ENCODE measurements at places on chromosomes 1 and 21.

DNA sequence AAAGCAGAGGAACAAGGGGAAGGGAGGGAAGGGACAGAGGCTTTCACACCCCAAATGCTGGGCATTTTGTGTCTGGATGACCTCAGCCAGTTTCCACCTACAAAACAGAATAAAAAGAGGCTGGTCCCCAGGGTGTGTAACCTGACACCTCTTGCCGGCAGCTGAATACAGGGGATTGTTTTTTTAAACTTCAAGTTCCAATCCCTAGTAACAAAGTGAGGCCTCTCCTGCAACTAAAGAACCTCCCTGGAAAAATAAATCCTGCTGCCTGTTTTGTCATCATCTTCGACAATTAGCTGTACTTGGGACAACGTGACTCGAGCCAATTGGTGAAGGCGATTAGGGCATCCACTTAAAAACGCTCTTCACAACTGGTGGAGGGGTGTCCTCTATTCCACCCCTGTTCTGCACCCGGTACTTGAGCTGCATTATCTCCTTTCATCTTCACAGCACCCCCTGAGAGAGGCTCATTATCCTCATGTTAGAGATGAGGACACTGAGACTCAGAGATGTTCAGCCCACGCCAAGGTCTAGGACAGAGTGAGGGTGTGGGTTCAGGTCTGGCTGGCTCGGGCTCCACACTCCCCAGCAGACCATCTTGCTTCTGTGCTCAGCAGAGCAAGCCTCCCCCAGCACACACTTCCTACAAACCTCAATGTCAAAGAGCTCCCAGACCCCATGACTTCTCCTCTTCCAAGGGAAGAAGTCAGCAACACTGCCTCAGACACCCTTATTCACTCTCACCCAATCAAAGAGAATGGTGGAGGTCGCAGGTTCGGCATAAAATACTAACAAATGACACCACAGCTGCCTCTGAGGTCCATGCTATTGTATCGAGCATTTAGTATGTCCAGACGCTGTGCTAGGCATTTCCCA lies 15.2 kb downstream of the ITPKB start:
- no peak for DNase-seq
- no peaks in the 10 kb centered on the region for H3K27me3 ChIP-seq
- peaks cover 89% of the 10 kb centered on the region for H3K4me1 ChIP-seq
- H3K4me3 ChIP-seq: peak overlapping the region; percentile 74
- peaks cover 65% of the 10 kb centered on the region for H3K36me3 ChIP-seq

DNA sequence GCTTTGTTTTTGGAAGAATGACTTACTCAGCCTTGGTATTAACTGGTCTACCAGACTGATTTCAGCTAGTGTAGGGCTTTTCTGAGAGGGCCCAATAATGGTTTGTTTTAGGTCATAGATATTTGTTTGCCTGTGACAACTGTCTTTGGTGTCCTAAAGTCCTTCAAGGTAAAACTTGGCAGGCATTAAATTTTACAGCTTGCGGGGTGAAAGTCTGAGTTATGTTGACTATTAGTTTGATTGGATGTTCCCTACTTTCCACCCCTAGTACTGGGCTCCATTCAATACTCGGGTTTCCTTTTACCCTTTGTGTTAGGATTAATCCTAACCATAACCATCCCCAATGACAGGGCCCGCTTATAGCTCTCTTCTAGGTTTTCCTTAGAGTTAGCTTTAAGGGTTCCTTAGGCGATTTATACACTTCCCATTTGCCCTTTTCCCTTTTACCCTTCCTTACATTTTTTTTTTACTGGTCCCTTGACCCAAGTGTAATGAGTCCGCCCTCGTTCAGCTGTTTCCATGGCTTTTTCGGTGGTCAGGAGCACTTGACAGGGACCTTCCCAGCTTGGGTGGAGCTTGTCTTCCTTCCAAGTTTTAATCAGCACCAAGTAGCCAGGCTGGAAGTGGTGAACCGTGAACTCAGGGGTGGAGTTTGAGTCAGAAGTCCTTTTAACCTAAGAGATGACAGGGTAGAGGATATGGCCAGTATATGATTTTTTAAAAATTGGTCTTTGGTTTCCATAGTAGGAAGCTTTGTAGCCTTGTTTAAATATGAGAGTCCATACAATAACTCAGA lies 28.5 kb upstream of the LCE5A start:
- H3K4me3 ChIP-seq: no peak overlapping the region
- DNase-seq: no peak
- peaks cover 8% of the 10 kb centered on the region for H3K4me1 ChIP-seq
- no peak overlapping the region for H3K27ac ChIP-seq

GRCh38 chr21:44557491-44558328 lies 885 bp downstream of the KRTAP10-3 start:
- H3K36me3 ChIP-seq: peaks cover 15% of the 10 kb centered on the region
- no peak for DNase-seq
- H3K27me3 ChIP-seq: no peaks in the 10 kb centered on the region
- H3K4me1 ChIP-seq: no peaks in the 10 kb centered on the region

- no peaks in the 10 kb centered on the region for H3K36me3 ChIP-seq
- H3K4me1 ChIP-seq: no peaks in the 10 kb centered on the region
- H3K27me3 ChIP-seq: no peaks in the 10 kb centered on the region
- no peak overlapping the region for H3K4me3 ChIP-seq
Observed at GRCh38 chr21:20249401-20249800, 748.8 kb upstream of the NCAM2 start.

DNA sequence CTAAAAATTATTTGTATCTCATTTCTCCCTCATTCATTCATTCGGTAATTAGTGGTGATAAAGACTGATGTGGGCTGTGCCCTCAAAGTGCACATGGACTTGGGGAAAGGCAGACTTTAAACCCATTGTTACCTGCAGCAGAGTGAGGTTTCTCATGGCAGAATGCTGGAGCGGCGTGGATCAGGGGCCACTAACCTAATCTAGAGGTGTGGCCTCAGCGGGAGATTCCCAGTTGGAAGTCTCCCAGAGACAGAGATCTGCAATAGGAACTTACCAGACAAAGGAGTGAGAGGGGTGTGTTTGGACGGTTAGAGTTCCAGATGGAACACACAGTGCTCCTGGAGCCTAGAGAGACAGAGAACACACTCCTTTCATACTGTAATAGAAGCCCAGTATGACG lies 73.5 kb downstream of the VPS26C start:
- H3K4me3 ChIP-seq: no peak overlapping the region
- peaks cover 29% of the 10 kb centered on the region for H3K36me3 ChIP-seq
- H3K27me3 ChIP-seq: no peaks in the 10 kb centered on the region
- H3K27ac ChIP-seq: no peak overlapping the region
- no peak for DNase-seq
- H3K4me1 ChIP-seq: no peaks in the 10 kb centered on the region

GRCh38 chr1:3145532-3146325 lies 76.7 kb downstream of the PRDM16 start:
- H3K27me3 ChIP-seq: no peaks in the 10 kb centered on the region
- H3K4me1 ChIP-seq: no peaks in the 10 kb centered on the region
- no peaks in the 10 kb centered on the region for H3K36me3 ChIP-seq
- no peak overlapping the region for H3K4me3 ChIP-seq

GRCh38 chr1:212413902-212414327 lies 771 bp downstream of the PACC1 start:
- peak overlapping the region; percentile 49 for H3K27ac ChIP-seq
- peak overlapping the region; percentile 98 for H3K4me3 ChIP-seq
- peaks cover 28% of the 10 kb centered on the region for H3K36me3 ChIP-seq
- H3K4me1 ChIP-seq: peaks cover 26% of the 10 kb centered on the region
- H3K27me3 ChIP-seq: no peaks in the 10 kb centered on the region
